CD8-positive, alpha-beta T cell (primary cell): ENCODE measurements at places on chromosomes 3 and 15.
A peak's percentile ranks its signal among the peaks of the same experiment; 100 is the strongest.

DNA sequence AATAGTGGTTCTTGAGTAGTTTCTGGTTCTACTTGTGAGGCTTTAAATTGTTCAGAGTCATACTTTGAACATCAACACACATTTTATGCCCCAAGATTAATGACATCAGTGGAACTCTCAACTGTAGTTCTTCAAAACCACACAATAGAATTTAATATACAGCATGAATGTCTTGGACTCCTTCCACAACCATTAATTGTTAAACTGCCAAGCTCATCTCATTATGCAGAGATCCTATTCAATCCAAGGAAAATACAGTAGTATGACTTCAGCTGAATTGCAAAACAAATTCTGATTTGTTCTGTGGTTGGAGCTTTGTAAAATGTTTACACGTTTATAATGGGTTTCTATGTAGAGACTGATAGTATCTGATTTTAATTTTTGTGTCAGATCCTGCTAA, 199.2 kb upstream of the SLC2A2 start:
- DNase-seq: no peak

DNA sequence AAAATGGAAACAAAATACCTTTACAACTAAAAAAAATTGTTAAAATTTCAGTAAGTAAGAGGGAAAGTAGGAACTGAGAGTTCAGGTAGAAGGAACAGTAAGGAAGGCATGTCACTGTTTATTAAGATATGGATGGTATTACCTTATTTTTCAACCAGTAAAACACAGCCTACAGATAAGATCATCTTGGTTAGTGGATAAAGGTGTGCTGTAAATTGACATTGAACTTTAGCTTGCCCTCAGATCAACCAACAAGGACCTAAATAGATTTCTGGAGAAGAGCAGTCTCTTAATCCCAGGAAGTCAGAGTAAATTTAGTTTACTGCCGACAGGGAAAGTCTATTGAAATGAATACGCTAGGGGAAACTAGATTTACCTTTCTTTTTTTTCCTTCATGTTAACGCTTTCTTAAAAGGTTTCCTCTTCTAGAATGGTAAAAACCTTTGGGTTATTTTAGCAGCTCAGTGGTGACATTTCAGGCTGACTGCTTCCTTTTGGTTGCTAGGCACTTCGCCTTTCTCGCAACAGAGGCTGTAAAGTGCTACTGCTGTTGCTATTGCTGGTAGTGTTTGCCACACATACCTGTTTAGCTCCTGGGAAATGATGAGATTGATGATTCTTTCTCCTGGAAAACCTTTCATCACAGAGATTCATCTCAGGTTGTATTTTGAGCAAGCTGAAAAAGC, 12.9 kb downstream of the DZIP3 start:
- peak; percentile 79 for DNase-seq

- no peak for DNase-seq
Observed at GRCh38 chr3:7667774-7668173, 806.9 kb downstream of the GRM7 start.

GRCh38 chr3:192884777-192885773, 32.6 kb downstream of the MB21D2 start:
- DNase-seq: no peak

GRCh38 chr3:14651440-14652251, at the start of gene CCDC174:
Gene CCDC174 (plus strand): TSS chr3:14651762. CDS start chr3:14651837, 75 bp downstream.
- DNase-seq: peak; percentile 100

DNA sequence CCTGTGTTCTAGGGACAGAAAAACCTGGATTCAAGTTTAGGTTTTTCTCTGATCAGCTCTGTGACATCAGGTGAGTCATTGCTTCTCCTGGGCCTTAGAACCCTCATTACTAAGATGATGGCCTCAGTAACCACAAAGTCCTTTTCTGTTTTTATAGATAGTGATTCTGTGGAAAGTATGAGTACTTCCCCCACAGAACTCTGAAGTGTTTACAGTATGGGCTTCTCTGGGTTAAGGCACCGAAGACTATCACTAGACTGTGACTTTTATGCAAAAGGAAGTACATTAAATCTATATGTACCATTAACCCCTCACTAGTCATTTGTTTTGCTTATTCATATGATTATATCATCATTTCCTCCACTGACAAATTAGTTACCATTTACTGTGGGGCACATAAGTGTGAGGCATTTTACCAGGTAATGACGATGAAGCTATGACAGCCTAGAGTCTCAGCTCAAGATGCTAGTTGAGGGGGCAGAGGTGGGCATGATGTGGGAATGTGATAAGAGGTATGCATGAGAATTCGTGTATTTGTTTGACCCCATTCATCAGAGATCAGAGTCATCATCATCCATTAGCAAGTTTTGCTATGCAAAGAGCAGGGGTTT, 15.0 kb upstream of the RORA start:
- no peak for DNase-seq

- DNase-seq: no peak
Observed at GRCh38 chr3:29026286-29026685, 254.6 kb upstream of the RBMS3 start.

DNA sequence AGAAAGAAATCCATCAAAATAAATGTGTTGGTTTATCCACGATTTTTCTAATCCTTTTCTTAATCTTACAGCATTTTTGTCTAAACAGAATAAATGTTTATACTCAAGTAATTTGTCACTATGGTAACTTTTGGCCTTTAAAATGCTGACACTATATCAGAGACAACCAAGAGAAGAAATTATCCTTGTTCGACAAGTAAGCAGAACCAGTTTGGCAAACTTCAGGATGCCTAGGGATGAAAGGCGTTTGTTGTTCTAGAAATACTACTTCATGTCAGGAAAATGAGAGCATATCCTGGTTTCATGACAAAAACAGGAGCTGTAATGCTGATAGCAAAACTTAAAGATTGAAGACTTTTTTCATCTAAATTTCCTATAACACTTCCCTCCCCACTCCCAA, 308.0 kb upstream of the ATP11B start:
- no peak for DNase-seq

DNA sequence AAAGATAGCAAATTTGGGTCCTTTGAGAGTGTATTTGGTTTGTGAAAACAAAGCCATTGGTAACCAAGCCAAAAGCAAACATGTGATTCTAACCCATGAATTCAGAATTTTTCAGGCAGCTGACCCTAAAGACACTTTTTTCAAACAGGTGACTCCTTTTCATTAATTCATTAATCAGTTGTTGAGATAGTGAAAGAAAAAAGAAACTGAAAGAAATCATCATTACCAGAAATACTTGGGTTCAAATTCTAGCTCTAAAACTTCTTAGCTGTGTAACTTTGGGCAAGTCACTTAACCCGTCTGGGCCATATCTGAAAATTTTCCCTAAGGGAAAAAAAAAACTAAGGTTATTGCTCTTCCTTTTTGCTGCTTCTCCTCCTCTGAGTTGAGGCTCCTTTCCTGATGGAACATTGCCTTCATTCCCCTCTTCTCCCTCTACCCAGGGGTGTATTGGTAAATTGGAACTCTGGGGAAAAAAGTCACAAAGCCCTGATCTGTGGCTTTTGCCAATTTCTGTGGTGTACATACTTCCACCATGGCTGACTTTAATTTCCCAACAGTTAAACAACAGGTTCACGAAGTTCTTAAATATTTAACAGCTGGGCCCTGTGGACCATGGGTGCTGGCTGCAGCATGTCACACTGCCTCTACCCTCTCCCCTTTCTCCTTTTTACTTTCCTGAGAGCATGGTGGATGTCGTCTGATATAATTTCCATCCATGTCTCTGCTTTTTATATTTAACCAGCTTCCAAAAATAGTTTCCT, 120.3 kb downstream of the ASB7 start:
- DNase-seq: no peak

DNA sequence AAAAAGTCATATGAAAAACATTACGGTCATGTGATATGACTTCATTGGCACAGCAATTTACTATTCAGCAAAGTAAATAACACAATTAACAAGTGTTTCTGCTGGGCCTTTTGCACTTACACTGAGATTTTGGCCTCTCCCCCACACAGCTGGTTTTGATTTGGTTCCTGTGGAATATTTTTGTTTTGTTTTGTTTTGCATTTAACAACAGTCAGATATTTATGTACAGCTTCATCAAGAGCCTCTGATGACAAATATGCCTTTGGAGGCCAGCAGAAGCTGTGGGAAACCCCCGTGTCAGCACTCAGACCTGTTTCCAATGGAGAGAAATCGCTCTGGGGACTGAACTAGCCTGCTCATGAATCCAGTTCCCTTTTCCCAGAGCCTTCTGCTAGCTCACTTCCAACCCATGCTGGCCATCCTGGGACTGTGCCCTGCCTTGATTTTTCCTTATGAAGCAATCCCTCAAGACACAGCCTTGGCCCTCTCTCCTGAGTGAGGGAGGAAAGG, 161.9 kb downstream of the ATG7 start:
- DNase-seq: no peak

GRCh38 chr3:4322635-4323034, 19.5 kb downstream of the SETMAR start:
- DNase-seq: no peak

GRCh38 chr3:143538577-143538981, 309.7 kb downstream of the SLC9A9 start:
- DNase-seq: no peak

GRCh38 chr15:45790325-45790943, 155.6 kb downstream of the SQOR start:
- no peak for DNase-seq

GRCh38 chr3:135802171-135802570, 163.4 kb upstream of the PPP2R3A start:
- DNase-seq: no peak

DNA sequence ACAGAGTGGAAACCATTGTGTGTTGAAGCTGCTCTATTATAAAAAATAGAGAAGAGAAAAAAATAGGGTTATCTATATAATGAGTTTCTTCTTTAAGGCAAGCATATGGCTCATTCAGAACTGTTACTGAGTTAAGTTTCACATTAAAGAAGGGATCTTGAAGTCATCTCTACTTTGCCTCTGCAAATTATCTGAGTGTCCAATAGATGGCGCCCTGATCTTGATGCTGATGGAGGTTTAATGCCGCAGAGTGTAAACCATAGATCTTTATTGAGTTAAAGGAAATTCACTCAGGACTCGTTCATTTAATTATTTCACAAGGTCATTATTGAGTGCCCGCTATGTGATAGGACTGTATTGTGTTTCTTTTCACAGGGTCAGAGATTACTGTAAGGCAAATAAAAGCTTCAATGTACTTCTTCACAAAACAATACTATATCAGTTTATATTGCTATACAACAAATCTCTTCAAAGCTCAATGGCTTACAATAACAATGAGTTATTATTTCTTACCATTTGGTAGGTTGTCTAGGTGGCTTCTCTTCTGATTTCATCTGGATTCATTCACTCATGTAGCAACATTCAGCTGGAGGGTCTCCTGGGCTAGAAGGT, 171.4 kb downstream of the NSUN3 start:
- DNase-seq: no peak

GRCh38 chr3:60325610-60326170, 925.6 kb downstream of the FHIT start:
- DNase-seq: no peak

DNA sequence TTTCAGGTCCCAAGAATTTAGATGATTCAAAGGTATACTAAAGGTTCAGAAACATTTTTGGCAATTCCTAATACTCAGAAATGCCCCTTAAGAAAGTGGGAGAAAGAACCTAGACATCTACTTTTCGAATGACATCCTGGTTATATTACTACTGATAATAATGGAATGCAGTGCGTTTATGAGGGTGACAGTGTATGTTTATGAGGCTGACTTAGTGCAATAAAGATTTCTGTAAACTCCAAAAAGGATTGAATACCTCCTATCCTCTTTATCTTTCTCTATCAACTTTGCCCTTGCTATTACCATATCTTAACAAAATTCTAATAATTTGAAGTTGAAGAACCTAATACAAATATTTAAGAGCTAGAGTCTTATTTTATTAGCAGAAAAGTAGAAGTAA, 348.9 kb upstream of the EPHA6 start:
- no peak for DNase-seq

DNA sequence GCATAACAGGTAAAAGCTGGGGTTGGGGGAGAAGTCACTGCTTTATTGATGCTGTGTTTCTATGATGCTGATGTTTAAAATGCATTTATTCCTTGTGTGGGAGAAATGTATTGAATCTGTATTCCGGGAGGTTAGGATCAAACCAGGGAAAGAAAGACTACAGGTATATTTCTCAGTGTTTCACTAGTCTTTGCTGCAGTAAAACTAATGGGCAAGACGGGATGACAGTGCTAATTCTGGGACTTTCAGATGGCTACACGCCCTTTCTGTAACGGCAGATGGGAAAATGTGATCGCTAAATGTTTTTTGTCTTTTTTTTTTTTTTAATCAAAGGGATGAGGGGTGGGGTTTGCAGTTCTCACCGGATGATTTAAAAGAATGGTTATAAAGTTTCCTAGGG, 393 bp downstream of the CNTN6 start:
- no peak for DNase-seq

GRCh38 chr3:21752749-21753347, 1.8 kb upstream of the ZNF385D start:
- no peak for DNase-seq

- no peak for DNase-seq
Observed at GRCh38 chr3:129521611-129522010, 6.8 kb upstream of the RHO start.

DNA sequence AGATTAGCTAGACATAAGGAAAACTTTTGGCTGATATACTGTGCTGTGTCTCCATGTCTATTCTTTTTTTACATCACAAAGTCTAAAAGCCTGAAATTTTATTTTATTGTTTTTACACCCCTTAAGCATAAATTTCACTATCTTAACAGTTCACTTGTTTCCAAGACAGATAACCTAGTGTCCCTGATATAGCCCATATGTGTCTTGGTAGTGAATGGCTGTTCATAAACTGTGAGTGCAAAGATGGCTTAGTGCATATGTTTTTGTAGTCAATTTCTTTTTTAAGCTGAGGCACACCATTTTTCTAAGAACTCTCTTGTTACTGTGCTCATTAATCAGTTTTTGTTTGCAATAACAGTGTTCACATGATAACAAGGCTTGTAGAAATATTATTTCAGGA, 381.1 kb downstream of the OXSM start:
- no peak for DNase-seq

DNA sequence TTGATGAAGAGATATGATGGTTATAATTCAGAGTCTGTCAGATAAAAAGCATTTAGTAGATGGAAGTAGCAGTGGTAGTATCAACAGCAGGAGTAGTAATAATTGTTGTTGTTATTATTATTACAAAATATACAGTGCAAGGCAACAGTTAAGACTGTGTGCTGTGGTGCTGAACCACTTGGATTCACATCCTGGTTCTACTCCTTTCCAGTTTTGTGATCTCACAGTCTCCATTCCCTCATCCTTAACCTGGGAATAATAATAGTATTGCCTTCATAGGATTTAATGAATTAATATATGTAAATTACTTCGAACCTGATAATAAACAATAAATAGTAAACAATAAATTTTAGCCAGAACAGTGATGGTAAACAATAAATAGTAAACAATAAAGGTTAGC, 37.1 kb upstream of the TSC22D2 start:
- DNase-seq: no peak

- no peak for DNase-seq
Observed at GRCh38 chr15:48085591-48085930, 35.2 kb upstream of the SLC24A5 start.

DNA sequence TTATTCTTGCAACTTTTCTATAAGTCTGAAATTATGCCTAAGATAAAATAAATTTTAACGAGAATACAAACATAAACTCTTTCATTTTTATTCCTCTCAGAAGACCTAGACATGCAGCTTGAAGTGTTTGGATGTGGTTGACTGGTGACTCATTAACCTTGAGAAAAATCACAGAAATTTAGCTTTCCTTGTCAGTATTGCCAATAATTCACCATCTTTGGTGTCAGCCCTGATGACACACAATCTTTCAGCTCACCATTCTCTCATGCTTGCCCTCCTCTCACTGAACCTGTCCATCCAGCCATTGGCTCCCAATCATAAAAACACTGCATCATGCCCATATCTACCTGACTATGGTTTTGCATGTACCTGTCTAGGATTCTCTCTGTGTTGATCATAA, 22.6 kb upstream of the TNFAIP8L3 start:
- DNase-seq: no peak
